ENCODE measurements at places on chromosomes 7 and 10.

- peak; percentile 30 for DNase-seq
These were observed 53.5 kb downstream of the NRF1 start for GRCh38 chr7:129665013-129665401.

- DNase-seq: no peak
These were observed 45.9 kb downstream of the ZNF503 start for GRCh38 chr10:75355706-75356105.

DNA sequence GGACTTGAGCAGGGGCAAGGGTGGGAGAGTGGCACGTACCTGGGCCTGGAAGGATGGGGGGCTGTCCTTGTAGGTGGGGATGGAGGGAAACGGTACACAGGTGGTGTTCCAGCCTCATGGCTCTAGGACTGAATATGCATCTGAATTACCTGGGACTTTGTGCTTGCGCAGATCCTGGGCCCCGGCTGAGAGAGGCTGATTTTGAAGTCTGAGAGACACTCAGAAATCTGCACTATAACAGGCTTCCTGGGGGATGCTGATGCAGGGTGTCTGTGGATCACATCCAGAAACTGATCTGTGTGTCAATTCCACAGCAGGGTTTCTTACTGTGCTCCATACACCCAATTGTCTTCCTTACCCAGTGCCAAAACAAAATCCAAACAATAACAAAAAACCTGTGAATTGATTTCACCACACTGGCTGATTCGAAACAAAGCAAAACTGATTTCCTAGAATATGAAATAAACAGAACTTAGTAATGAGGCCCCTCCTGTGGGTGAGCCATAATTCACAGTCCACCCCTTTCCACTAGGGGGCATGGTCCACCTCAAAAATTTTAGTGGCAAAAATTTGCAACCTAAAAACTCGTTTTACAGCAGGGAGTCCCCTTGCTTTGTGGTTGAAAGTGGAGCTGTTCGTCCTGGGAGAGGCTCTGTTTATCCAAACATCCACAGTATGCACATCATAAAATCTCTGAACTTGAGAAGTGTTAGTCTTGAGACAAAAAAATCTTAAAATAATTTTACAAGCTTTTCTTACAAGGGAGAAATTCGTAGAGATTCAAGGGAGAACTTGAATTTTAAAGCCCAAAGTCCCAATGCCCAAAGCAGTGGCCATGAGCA lies 32.0 kb upstream of the PLEKHA1 start:
- peak; percentile 56 for DNase-seq

DNA sequence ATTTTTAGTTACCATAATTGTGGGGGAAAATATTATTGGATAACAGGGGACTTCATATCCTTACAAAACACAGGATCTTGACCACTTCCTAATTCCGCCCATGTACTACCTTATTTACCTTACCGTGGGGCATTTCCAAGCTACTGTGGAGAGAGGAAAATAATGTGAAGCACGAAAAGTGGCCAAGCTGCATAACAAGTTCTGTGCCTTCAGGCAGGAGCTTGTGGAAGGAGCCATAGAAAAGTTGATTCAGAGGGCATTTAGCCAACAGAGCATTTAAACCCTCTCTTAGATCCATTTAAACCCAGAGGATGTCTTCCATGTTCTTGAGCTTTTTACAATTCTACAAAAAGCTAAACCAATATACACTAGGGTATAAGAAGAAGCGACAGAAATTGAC lies 41.6 kb downstream of the DNAJB9 start:
- no peak for DNase-seq

GRCh38 chr7:136214356-136214755 lies 237.2 kb upstream of the MTPN start:
- no peak for DNase-seq

- no peak for DNase-seq
These were observed 134.9 kb upstream of the ZNF92 start for GRCh38 chr7:65238785-65239184.

GRCh38 chr7:93178213-93178612 lies 30.0 kb upstream of the SAMD9L start:
- DNase-seq: no peak

- no peak for DNase-seq
These were observed 372.4 kb upstream of the LRGUK start for GRCh38 chr7:133754708-133755107.

- no peak for DNase-seq
These were observed 105.0 kb upstream of the LANCL2 start for GRCh38 chr7:55260171-55260570.

DNA sequence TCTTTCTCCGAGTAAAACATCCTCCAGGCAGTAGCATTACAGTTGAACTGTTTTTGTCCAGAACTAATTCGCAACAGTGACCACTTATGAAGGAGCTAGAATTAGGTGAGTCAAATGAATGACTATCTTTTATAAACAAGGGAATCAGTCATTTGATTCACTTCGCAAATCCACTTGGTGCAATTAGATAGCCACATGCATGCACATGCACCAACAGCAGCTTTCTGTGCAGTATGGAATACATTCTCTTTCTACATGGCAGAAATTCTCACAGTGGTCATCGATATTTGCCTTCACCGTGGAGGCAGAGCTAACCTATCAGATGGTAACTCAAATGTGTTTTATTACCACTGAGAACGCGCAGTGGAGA lies 118.8 kb downstream of the CDK6 start:
- no peak for DNase-seq

- no peak for DNase-seq
These were observed 50.2 kb upstream of the SUN1 start for GRCh38 chr7:781936-782529.

- no peak for DNase-seq
These were observed 14.2 kb downstream of the SKAP2 start for GRCh38 chr7:26850193-26850651.

DNA sequence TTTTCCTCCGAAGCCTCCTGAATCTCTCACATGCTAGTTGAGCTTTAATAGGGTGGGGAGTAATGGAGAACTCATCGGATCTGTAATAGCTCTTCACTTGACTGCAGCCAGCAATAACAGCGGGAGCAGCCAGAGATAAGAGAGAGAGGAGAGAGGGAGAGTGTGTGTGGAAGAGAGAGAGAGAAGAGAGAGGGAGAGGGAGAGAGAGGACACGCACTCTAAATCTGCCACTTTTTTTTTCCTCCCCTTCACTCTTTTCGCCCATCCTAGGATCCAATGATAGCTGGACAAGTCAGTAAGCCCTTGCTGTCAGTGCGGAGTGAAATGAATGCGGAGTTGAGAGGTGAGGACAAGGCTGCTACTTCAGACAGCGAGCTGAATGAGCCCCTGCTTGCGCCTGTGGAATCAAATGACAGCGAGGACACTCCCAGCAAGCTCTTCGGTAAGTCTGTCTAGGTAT lies 107.9 kb downstream of the POU6F2 start:
- peak; percentile 34 for DNase-seq

- DNase-seq: no peak
These were observed 1.5 kb downstream of the GRM3 start for GRCh38 chr7:86645225-86645608.

GRCh38 chr10:95730233-95730632 lies 25.7 kb upstream of the ENTPD1 start:
- DNase-seq: no peak

DNA sequence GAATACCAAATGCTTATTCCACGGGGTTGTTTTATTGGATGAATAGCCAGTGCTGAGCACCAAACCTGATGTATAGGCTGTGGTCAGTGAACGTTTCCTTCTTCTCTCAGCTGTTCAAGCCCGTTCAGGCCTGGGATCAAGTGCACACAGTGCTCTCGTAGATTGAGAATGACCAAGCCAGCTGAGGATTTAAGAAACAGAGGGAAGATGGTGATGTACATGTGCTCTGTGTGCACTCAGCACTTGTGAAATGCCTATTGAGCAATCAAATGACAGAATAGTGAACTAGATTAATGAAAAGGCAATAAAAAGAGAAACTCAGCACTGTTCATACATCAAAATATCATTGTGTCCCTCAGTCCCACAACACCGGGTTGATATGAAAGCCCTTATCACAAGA lies 302.5 kb downstream of the BMPER start:
- no peak for DNase-seq

DNA sequence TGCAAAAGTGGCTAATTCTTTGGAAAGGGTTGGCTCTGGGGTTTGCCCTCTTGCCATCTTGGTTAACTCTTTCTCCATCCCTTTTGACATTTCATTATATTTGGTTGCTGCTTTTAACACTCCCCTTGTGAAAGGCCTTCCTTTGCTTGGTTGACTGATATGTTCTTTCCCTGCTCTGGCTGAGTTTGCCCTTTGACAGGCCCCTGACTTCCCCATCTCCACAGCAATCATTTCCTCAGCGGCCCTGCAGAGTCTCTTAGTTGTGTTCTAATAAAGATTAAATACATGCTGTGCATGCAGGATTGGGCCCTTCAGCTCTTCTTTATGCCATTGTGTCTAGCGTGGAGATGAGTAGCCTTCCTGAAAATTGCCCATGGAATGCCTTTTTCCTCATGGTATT lies 84.5 kb upstream of the CSTF2T start:
- no peak for DNase-seq

- DNase-seq: no peak
These were observed 3.7 kb downstream of the GPR26 start for GRCh38 chr10:123669886-123670285.

DNA sequence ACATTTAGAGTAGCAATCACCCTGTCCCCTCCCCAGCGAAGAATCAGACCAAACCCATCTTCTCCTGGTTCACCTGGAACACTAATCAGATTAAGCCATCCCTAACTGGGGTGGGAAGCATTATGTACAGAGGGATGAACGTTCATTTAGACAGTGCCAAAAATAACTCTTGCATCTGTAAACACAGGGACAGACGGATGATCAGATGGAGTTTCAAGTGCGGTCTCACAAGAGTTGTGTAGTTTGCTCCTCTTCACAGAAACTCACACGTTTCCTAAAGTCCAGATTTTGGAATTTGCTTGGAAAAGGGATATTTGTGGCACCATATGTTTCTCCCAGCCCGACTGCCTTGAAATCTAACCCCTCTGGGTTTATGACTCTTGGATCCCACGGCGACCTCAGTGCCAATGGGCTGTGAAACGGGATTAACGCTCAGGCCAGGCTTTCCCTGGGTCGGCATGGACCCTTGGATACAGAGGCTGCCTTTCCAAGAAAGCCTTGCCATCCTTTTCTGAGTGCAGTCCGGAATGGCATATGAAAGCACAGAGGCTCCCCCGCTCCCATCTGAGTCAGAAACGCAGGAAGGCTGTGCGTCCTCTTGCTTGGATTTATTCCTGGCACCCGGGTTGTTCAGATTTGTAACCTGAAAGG lies 293.2 kb upstream of the HABP2 start:
- DNase-seq: no peak

DNA sequence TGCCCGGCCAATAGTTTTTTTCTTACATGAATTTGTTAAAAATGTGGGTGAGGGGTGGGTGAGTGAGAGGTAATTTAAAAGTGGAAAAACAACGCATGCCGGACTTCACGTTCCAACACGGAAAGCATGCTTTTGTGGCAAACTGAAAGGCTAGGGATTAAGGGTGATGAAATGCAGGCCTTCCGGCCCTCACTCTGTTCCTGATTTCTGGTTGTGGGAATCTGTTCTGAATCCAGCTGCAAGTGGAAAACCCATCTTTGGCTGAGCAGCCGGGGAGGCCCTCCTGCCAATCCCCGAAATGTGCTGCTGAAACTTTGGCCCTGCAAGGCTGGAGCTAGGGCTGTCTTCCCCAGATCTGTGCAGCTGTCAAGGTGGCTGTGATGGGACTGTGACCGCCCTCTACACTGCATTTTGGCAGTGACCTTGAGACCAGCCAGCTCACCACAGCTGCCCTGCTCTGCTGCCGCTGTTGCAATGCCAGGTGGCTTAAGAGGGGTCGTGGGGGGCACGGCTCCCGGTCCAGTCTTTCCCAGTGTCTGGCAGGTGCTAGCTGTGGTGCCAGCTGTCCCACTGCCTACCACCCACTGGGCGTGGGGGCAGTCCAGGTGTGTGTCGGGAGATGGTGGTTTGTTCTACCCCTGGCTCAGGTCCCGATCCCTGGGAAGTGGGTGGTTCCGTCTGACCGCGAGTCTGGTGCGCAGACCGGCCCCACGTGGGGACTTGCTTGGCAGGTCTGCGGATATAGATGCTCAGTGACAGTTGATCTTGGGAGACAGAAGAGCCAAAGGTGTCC lies 39.0 kb downstream of the TET1 start:
- peak; percentile 88 for DNase-seq

DNA sequence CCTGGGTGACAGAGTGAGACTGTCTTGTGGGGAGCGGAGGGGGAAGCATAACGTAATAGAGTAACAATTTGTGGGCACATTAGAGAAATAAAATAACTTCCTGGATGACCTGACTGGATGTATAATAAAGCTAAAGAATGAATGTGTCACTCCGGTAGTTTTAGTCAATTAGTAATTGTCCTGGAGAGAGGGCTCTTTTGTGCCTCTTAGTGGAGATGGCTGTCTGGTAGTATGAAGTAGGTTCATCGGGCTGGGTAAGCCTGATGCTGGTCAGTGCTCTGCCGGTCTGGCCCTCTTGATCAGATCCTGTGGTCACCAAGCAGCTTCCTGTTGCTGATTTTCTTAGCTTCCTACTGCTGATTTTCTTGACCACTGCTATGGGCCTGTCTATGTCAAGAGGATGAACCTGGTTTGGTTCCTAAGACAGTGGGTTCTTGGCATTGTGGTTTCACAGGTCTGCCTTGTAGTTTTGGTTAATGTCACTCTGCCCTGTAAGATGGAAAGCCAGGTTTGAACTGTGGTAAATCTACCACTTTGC lies 34.1 kb downstream of the ZRANB1 start:
- DNase-seq: no peak

- DNase-seq: no peak
These were observed 13.4 kb downstream of the SKIDA1 start for GRCh38 chr10:21511946-21512572.

- DNase-seq: no peak
These were observed 98.1 kb downstream of the PARD3 start for GRCh38 chr10:34716958-34717357.

DNA sequence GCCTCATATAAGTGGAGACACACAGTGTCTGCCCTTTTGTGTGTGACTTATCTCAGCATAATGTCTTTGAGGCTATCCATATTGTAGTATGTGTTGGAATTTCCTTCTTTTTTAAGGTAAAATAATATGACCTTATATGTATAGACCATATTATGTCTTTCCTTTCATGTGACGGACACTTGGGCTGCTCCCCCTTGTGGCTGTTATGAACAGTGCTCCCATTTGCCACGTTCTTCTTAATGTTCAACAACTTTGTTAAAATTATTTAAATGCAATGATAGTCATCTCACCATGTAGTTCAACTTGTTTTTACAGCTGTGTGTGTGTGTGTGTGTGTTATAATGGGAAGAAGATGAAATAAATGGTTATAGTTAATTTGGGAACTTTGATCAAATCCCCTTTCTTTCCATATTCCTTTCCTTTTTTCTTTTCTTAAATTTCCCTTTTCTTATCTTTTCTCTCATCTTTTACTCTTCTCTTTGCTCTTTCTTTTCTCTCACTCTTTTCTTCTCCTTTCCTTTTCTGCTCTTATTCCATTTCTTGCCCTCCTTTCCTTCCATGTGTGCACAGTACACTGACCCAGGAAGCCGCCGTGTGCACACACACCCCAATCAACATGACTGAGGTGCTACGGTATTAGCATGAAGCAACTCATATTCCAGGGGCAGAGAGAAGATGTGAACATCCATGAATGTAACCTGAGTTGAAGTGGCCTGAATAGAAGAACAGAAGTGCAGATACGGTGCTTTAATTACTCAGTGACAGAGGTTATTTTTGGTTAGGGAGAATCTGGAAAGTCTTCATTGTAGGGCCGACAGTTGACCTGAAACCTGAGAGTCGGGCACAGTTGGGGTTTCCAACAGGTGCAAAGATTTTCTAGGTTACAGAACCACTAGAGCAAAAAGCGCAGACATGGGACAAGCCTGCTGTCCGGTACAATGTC lies 596.6 kb downstream of the SDK1 start:
- no peak for DNase-seq
